IPS-NIHi11 (cell line): ENCODE measurements at places on chromosomes 6 and 20.

GRCh38 chr20:47156301-47157137, 200.0 kb downstream of the ZMYND8 start:
- no peak for DNase-seq

- no peak for DNase-seq
Observed at GRCh38 chr6:108596956-108597355, 36.2 kb downstream of the FOXO3 start.

- DNase-seq: no peak
Observed at GRCh38 chr6:42197555-42198362, 3.0 kb upstream of the GUCA1B start.

- peak; percentile 33 for DNase-seq
Observed at GRCh38 chr20:2694008-2694471, 1.5 kb downstream of the EBF4 start.

DNA sequence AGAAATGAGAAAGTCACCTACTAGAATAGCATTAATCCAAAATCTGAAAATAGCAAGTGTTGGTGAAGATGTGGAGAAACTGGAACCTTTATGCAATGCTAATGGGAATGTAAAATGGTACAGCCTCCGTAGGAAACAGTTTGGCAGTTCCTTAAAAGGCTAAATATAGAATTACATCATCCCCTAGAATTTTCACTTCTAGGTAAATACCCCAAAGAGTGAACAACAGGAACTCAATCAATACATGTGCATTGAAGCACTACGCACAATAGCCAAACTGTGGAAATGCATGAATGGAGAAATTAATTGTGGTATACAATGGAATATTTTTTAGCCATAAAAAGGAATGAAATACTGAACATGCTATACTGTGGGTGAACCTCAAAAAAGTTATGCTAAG, 982.0 kb upstream of the FLRT3 start:
- no peak for DNase-seq

DNA sequence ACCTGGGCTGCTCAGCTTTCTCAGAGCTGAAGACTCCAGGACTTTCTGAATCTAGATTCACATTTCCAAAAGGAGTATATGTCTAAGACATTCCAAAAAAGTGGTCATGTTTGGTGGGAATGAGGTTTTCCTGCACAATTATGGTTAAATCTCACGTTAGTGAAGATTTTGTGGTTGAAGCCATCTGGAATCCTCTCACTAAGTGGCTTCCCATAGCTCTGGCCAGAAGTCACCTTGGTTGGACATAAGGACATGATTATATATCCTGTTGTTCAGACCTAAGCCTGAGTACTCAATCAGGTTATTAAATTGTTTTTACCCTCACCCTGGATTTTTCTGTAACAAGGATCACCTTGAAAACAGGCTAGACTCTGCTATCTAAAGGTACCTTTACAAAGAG, 176.1 kb upstream of the PLN start:
- DNase-seq: no peak
